ENCODE measurements at places on chromosomes 6 and 20.
A peak's percentile ranks its signal among the peaks of the same experiment; 100 is the strongest.

DNA sequence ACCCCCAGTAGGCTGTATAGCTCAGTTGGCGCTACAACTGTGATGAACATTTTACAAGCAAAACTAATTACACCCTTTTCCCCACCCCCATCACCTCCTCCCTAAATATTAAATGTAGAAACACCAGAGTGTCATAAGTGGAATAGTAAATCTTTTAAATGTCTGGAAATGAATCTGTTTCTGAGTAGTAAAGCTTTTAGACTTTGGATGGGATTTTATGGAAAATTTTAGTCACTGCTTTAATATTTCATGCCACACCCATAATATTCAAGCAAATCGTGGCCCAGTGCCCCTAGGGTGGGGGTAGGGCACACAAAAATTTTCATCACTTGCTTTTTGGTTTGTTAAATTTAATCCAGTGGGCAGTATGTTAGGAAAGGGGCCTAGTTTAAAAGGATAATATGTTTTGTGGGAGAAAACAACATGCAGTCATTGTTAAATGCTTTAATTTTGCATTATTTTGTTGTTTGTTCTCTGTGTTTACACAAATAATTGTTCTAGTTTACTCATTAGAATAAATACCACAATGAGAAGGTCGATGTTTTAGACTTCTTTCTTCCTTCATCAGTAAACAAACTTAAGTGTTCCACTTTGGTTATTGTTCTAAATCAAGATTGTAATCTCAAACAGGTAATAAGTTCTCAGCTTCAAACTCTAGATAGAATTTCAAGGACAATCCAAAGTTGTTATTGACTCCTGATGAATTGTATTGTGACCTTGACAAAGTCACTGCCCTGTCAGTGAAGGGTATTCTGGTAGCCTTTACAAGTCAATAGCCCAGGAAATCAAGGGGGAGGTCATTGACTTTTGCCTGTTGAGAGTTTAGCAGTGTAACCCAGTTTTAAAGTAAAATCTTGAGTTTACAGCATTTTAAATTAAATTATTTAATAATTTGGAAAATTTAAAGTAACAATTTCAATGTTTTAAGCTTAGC is 79.2 kb downstream of the CBFA2T2 start:
- DNase-seq, result peak; percentile 54

DNA sequence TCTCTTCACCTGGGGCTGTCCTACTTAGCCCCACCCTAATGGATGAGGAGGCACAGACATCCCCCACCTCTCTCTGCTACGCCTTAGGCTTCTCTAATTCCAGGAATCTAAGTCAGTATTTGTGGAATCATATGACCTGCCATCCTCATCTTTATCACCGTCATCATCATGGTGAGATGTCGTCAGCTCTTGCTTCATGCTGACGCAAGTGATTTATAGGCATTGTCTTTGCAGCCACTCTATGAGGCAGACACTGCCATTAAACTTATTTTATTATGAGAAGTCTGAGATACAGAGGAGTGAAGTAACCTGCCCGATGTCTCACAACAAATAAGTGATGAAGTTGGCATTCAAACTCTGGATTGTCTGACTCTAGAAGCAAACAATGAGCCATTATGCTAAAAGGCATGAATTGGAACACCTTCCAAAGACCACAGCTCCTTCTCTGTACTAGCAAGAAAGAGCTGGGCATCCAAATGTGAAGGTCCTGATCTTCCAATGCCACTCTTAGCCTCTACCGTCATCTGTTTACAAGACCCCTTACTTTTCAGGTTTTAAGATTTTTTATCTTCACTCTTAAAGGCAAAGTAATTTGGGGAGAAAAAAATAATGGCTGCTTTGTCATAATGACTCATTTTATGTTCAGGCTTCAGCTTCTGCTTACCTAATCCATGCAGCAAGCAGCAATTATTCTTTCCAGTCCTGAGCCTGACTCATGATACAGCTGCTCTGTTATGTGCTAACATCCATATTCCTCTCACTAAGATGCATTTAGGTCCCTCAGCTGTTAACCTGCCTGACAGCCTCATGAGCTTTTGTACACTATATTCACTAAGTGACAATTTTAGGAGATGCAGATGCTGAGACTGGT is 113.7 kb upstream of the BCLAF1 start:
- DNase-seq, result no peak

DNA sequence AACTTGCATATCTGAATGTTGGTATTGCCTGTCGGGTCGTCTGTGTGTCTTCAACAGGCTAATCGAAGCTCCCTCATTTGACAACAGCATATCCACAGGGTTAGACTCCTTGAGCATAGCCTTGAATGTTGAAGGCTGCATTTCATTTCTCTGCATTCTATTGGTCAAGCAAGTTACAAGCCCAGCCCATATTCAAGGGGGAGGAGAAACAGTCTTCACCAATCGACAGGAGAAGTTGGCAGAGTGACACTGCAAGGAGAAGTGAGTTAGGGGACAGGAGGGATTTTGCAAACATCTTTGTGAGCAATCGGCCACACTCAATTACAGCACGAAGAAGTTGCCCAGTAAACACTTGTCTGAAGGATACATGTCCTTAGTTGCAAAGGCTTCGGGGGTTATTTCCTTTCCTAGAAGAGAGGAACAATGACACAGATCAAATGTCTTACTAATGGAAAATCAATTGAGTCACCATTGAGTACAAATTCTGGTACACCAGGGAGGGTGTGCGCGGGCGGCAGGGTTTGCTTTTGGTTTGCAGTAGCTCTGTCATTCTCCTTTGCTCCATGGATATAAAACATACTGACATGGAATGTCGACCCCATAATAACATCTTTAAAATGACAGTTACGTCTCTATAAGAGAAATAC is 60.6 kb upstream of the NT5E start:
- no peak for DNase-seq

DNA sequence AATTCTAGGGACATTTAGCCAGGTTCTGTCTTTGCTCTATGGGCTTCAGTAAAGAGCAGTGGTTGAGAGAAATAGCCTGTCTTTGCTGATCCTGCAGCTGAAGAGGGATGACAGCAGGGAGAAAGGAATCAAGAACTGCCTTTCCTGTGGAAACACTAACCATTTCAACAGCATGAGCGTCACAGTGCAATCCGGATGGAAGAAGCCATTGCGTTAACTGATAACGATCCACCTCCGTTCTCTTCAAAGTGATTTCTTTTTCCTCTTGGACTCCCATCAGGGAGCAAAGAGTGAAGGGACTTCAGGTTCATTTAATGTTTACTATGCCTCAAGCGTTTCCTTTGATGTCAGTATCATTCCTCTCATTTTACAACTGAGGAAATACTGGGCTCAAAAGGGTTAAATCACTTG is 35.2 kb upstream of the EEF1E1 start:
- no peak for DNase-seq

DNA sequence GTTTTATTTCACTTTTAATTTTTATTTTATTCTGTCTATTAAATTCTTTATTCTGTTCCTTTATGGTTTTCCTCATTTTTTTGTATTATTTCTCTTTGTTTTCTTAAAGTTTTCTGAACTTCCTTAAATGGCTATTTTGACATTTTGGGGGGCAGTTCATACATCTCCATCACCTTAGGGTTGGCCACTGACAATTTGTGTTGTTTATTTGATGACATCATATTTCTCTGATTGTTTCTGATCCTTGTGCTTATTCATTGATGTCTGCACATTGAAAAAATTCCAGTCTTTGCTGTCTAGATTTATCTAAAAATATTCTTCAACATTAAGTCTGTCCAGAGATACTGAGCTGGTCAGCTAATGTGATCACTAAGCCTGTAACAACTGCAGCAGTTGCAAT is 379.5 kb upstream of the EYS start:
- no peak for DNase-seq

Data from right forelimb (tissue), 1 donor.